ENCODE measurements at places on chromosomes 7 and 10.
A peak's percentile ranks its signal among the peaks of the same experiment; 100 is the strongest.

DNA sequence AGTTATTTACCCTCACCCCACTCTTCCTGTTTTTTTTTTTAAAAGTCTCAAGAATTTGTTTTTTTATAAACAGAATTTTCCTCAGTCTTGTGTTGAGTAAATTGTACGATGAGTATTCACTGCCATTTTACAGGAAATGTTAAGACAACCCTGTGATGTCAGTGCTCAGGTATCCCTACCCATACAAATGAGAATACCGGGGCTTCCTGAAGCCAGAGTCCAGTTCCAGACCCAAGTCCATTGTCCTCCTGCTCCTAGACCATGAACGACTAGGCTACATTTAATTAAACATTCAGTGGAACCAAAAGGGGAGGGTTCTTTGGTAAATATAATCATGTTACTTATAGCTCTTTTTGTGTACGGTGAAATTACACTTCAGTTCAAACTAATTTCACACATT, 79.2 kb downstream of the GNAI1 start:
- DNase-seq = no peak

DNA sequence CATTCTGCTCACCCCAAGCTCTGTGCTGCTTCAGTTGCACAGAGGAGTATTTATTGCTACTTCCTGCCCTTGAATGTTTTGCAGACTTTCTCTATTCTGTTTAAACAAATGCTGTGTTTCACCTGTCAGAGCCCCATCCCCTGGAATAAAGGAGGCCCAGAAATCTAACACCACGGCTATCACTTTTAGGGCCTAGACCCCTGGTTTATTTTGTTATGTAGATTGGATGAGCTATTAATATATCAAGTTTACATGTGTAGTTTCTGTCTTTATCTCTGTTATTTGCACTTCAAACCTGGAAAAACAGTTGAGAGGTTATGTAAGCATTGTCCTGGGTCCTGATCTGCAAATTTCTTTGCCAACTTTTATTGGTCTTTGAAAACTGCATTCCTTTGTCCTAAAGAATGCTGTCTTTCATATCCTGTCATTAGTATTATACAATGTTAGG, 630.1 kb downstream of the PARD3 start:
- DNase-seq = no peak

DNA sequence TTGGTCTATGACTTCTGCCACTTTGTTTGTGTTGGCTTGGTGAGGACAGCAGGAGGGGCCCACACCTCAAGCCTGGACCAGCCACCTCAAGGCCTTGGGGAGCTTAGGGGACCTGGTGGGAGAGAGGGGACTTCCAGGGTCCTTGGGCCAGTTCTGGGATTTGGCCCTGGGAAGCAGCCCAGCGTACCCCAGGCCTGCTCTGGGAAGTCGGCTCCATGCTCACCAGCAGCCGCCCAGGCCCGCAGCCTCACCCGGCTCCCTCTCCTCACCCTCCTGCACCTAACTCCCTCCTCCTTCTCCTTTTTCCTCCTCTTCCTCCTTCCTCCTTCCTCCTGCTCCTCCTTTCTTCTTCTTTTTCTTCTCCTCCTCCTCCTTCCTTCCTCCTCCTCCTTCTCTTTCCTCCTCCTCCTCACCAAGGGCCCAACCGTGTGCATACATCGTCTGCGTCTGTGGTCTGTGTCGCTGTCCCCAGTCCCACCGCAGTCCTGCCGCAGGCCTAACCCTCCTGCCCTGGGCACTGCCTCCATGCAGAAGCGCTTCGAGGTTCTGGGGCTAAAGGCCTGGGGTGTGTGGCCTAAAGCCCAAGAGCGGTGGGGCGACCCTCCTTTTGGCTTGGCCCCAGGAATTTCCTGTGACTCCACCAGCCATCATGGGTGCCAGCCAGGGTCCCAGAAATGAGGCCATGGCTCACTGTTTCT, 5.3 kb downstream of the EN2 start:
- DNase-seq = no peak

GRCh38 chr10:112843623-112844022, 106.4 kb upstream of the TCF7L2 start:
- DNase-seq = no peak

GRCh38 chr7:156751319-156751718, 110.7 kb downstream of the RNF32 start:
- peak; percentile 44 for DNase-seq

- no peak for DNase-seq
Measured at GRCh38 chr10:65903620-65904019, 1022.2 kb upstream of the LRRTM3 start.

DNA sequence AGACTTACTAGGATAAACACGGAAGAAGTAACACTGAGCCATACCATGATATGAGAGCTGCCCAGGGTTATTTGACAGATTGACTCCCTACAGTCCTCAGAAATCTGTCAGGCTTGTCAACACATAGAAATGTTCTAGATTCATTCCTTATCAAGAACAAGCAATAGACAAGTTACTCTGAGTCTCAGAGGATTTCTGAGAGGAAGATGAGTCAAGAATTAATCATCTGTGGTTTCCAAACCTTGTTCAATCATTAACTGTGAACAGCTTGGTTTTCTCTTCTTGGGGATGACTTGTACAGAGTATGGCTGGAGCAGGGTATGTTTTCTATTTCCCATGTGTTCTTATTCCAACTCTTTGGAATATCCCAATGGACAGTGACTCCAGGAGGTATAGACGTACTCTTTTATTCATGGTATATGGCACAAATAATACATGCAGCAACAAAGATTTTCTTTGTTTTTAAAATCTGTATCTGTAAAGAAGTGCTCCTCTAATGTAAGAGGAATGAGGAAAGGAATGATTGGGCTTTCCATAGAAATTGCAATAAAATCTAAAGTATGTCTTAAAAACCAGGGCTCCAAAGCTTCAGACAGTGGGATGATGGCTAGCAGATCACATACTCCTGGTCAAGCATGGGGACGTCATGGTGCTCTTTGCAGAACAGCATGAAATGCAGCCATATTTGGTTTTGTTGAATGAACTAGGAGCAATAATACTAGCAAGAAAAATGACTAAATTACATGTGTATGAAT, 11.9 kb upstream of the SFR1 start:
- no peak for DNase-seq

DNA sequence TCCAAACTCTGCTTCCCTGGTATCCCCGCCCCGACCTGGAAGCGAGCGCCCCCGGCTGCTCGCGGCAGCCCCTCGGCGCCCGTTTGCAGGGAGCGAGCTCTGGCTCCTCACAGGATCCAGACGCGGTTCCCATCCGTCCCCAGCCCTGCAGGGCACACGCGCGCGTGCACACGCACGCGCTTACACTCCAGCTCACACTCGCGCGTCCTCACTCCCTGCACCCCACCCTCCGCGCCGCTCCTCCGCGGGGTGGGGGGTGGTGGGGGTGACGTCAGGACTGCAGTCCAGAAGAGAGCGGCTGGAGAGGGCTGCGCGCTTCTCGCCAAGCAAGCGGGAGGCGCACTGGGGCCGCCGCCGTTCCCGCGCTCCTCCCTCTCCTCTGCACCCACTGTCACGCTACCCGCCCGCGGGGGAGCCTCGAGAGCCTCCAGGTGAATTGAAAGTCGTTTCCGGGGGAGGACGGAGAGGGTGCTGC, 255.6 kb downstream of the OTUD1 start:
- DNase-seq = no peak

- DNase-seq = no peak
Measured at GRCh38 chr7:75989500-75990388, 4.7 kb downstream of the TMEM120A start.

DNA sequence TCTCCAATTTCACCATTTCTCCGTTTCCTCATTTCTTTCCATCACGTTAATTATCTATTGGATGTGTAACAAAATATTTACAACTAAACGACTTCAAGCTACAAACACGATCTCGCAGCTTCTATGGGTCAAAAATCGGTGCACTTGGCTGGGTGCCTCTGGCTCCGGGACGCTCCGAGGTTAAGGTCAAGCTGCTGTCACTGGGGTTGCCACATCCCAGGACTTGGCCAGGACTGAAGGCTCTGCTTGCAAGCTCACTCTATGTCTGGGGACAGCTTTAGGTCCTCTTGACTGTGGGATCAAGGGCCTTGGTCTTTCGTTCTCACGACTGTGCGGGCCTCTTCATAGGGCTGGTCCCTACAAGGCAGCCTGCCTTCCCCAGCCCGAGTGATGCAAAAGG, 159.7 kb downstream of the CCDC3 start:
- DNase-seq = no peak

- no peak for DNase-seq
Measured at GRCh38 chr7:103955985-103956384, 33.5 kb downstream of the RELN start.

DNA sequence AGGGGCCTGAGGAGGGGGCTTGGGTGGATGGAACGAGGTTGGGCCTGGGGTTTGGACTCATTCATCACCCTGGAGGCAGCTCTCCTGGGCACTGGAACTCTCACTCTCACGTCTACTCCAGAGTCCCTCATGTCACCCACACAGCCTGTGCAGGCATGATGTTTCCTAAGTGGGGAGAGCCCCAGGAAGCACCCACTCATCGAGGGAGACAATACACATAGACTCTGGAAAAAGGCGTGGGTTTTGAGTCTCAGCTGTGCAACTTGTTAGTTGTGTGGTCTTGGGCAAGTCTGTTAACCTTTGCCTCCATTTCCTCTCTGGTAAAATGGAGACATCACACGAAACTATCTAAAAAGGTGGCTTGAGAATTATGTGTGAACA, 25.9 kb upstream of the RBM20 start:
- no peak for DNase-seq

GRCh38 chr7:34225193-34225592, 319.9 kb downstream of the BMPER start:
- DNase-seq = no peak

GRCh38 chr7:109834851-109835250, 1256.1 kb upstream of the LRRN3 start:
- DNase-seq = no peak

Data from activated T-helper 1 cell treated with anti-CD3 and anti-CD28 coated beads, Interleukin-12 subunit alpha, Interleukin-12 subunit beta, Interleukin-2, Interleukin-4 antibody, amounts not matched to agents 30 ng/mL and 10 ng/mL and 1 ng/mL, durations not matched to agents 14 hours and 24 hours and 36 hours (primary cell).